ENCODE measurements at places on chromosomes 3 and 15. TPM values are rescaled to one million over a fixed set of nuclear protein-coding genes. Genes with fewer than 3 reads are reported as not detected.

Gene ATP13A5
- total RNA-seq: not detected

Gene CYP8B1
- not detected for total RNA-seq

- DNase-seq: no peak
- no peak overlapping the region for H3K4me3 ChIP-seq
- H3K36me3 ChIP-seq: peaks cover 3% of the 10 kb centered on the region
- no peaks in the 10 kb centered on the region for H3K4me1 ChIP-seq
- H3K27me3 ChIP-seq: no peaks in the 10 kb centered on the region
Measured at GRCh38 chr3:147038481-147038880, 367.9 kb downstream of the ZIC4 start.

DNA sequence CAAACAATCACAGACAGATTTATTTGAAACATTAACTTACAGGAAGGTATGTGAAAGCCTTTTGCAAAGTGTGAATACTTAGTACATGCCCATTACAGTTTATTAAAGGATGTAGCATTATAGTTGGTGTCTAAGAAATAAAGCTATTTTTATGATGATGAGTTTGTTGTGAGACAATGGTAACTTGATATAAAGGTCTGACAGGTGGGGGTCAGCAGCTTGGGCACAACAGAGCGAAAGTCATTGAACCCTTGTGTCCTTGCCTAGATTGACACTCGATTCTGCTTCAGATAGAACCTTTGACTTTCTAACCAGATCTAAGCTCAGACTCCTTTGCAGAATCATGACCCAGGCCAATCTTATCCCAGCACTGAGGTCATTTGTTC is 777.9 kb downstream of the NTRK3 start:
- H3K27ac ChIP-seq: no peak overlapping the region
- no peaks in the 10 kb centered on the region for H3K36me3 ChIP-seq

DNA sequence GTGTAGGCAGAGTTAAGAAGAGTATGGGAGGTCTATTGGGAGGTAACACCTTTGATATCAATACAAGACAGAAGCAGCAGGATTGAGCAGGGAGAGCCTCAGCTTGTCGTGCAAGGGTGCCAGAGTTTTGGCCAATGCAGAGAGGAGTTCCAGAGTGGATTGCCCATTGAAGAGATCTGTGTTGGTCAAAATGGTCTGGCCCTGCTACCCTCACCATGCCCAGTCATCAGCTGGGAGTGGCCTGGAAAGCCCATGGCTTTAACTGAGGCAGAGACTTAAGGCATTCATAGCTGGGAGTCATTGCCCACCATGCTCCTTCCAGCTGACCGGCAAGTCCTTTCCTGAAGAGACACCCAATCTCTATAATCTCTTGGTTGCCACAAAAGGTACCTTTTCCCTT is 271.3 kb downstream of the ABHD5 start:
- H3K27ac ChIP-seq: no peak overlapping the region
- DNase-seq: no peak
- peaks cover 11% of the 10 kb centered on the region for H3K4me1 ChIP-seq
- H3K36me3 ChIP-seq: no peaks in the 10 kb centered on the region
- H3K27me3 ChIP-seq: peaks cover 11% of the 10 kb centered on the region

DNA sequence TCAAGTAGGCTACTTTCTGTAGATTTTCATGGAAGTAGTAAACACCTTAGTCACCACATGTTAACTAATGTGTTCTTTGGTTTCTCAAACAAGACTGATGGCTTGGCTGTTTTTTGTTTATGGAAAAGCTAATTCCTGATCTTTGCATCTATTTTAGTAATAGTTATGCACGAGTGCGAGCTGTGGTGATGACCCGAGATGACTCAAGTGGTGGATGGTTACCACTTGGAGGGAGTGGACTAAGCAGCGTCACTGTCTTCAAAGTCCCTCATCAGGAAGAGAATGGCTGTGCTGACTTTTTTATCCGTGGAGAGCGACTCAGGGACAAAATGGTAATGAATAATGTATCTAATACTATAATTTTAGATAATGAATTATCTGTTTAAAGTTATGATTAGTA is 46.6 kb downstream of the SPRED1 start:
- DNase-seq: no peak
- H3K4me3 ChIP-seq: no peak overlapping the region
- H3K27ac ChIP-seq: no peak overlapping the region
- no peaks in the 10 kb centered on the region for H3K36me3 ChIP-seq

DNA sequence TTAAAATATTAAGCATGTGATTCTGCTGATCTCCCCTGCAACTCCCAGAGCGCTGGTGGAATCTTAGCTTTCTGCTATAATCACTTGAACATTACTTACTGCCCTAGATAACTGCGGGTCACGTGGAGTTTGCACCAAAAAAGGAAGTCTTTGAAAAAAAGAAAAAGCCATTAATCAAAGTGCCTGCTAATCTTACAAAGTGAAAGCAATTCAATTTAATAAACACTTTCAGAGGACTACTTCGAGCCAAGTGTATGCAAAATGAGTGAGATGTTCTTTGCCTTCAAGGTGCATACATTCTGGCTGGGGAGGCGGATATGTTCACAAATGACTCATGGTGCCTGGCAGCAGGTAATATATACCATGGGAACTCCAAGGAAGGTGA is 109.9 kb upstream of the GAP43 start:
- DNase-seq: no peak
- H3K27ac ChIP-seq: no peak overlapping the region
- peaks cover 4% of the 10 kb centered on the region for H3K36me3 ChIP-seq
- peaks cover 26% of the 10 kb centered on the region for H3K4me1 ChIP-seq
- H3K27me3 ChIP-seq: peaks cover 45% of the 10 kb centered on the region

All from activated T-cell treated with anti-CD3 and anti-CD28 coated beads, Interleukin-2, amount 50 U/mL, for 72 hours (primary cell).